Suppressor macrophage treated with lipopolysaccharide for 1 hour (primary cell): ENCODE measurements at places on chromosomes 12 and 14.

GRCh38 chr14:50191499-50191898 lies 39.9 kb downstream of the SOS2 start:
- DNase-seq = no peak

- DNase-seq = peak; percentile 91
Observed at GRCh38 chr14:69153152-69153872, 393 bp upstream of the DCAF5 start.

GRCh38 chr12:22577667-22578066 lies 33.3 kb upstream of the C2CD5 start:
- DNase-seq = no peak

GRCh38 chr14:67557118-67557517 lies 24.0 kb downstream of the PLEKHH1 start:
- no peak for DNase-seq
